ENCODE measurements at places on chromosomes 5 and 9. TPM values are rescaled to one million over a fixed set of nuclear protein-coding genes. Genes with fewer than 3 reads are reported as not detected.

DMRT2 gene
- total RNA-seq: not detected

FBN2 gene
- not detected for total RNA-seq

- H3K27ac ChIP-seq: no peak overlapping the region
- no peak for DNase-seq
- H3K27me3 ChIP-seq: no peaks in the 10 kb centered on the region
These were observed 817.8 kb downstream of the MTRR start for GRCh38 chr5:8686707-8687106.

DNA sequence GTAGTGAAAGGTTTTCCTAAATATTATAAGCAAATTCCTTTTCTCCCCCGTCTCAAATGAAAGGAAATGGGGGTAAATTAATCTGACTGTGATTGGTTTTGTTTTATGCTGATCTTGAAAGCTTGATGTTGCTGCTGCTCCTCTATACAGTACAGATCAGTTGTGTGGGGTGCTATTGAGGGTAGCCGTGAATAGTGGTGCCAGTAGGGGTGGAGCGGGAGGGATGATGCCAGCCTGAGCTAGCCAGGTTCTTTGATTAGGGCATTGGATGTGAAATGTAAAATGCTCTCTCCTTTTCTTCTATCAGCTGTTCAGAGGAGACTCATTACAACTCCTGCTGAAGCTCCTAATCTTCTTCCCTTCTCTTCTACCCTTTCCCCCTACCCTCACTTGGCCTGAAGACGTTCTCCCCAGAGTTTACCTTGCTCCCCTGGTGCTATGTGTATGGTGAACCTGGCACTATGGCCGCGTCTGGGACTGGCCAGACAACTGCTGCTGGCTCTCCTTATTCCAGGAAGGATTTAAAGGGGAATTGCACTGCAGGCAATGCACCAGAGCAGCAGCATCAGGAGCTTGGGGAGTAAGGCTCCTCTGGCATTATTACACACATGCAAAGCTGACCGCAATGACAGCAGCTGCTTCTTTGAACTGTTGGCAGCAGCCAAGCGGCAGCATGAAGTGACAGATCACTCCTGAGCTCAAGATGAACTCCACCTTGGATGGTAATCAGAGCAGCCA lies 566 bp downstream of the GPR21 start:
- peak; percentile 20 for DNase-seq
- H3K4me3 ChIP-seq: peak overlapping the region; percentile 11
- no peak overlapping the region for H3K27ac ChIP-seq
- H3K4me1 ChIP-seq: peaks cover 4% of the 10 kb centered on the region
- peaks cover 13% of the 10 kb centered on the region for H3K36me3 ChIP-seq
- H3K27me3 ChIP-seq: no peaks in the 10 kb centered on the region

GRCh38 chr9:130241198-130241535 lies 24.4 kb upstream of the HMCN2 start:
- no peaks in the 10 kb centered on the region for H3K36me3 ChIP-seq
- H3K4me1 ChIP-seq: peaks cover 33% of the 10 kb centered on the region
- no peak overlapping the region for H3K4me3 ChIP-seq
- no peak overlapping the region for H3K27ac ChIP-seq

IFT74 gene
- total RNA-seq: 7.7 TPM

NAA35 gene
- 20.9 TPM for total RNA-seq

HNRNPAB gene
- total RNA-seq: 185 TPM

- no peak for DNase-seq
- no peak overlapping the region for H3K4me3 ChIP-seq
- H3K27ac ChIP-seq: no peak overlapping the region
- H3K4me1 ChIP-seq: peaks cover 4% of the 10 kb centered on the region
- H3K36me3 ChIP-seq: no peaks in the 10 kb centered on the region
- no peaks in the 10 kb centered on the region for H3K27me3 ChIP-seq
These were observed 30.5 kb upstream of the DAB2IP start for GRCh38 chr9:121620777-121621449.

- H3K27ac ChIP-seq: no peak overlapping the region
- peaks cover 4% of the 10 kb centered on the region for H3K4me1 ChIP-seq
These were observed 133.9 kb downstream of the LHFPL2 start for GRCh38 chr5:78514427-78515330.

GRCh38 chr5:61824396-61824795 lies 481.6 kb upstream of the KIF2A start:
- no peaks in the 10 kb centered on the region for H3K4me1 ChIP-seq
- H3K27ac ChIP-seq: no peak overlapping the region
- H3K27me3 ChIP-seq: peaks cover under 1% of the 10 kb centered on the region
- no peaks in the 10 kb centered on the region for H3K36me3 ChIP-seq

RNF183 gene
- total RNA-seq: not detected

MYO10 gene
- total RNA-seq: not detected

GRCh38 chr9:7479300-7479699 lies 320.3 kb downstream of the DMAC1 start:
- no peak for DNase-seq
- no peaks in the 10 kb centered on the region for H3K27me3 ChIP-seq
- H3K36me3 ChIP-seq: no peaks in the 10 kb centered on the region
- H3K4me3 ChIP-seq: no peak overlapping the region

DNA sequence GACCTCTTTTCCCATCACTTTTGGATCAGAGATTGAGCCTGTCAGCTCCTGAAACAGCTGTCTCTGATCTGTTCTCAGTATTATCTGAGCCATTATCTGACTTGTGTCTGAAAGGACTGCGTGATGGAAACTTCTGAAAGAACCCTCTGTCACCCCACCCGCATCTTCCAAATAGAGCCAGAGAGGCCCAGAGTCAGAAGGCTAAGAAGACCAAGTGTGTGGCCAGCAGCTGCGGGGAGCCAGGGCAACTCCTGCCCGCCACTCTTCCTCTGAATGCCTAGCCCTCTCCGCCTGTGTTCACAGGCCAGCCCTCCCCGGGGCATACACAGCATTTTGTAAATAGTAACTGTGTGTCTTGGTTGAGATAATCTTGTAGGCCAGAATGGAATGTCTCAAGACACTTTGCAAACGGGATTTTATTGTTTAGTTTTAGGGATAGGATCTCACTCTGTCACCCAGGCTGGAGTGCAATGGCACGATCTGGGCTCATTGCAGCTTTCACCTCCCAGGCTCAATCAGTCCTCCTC lies 92.7 kb downstream of the AOPEP start:
- H3K36me3 ChIP-seq: no peaks in the 10 kb centered on the region
- peaks cover 10% of the 10 kb centered on the region for H3K4me1 ChIP-seq
- H3K27me3 ChIP-seq: no peaks in the 10 kb centered on the region
- H3K4me3 ChIP-seq: no peak overlapping the region
- no peak for DNase-seq

GRCh38 chr9:36911037-36911436 lies 123.0 kb downstream of the PAX5 start:
- no peak overlapping the region for H3K4me3 ChIP-seq
- peaks cover 30% of the 10 kb centered on the region for H3K27me3 ChIP-seq
- no peaks in the 10 kb centered on the region for H3K36me3 ChIP-seq
- H3K4me1 ChIP-seq: no peaks in the 10 kb centered on the region
- H3K27ac ChIP-seq: no peak overlapping the region

- H3K4me1 ChIP-seq: peaks cover 46% of the 10 kb centered on the region
- H3K27me3 ChIP-seq: no peaks in the 10 kb centered on the region
- peak overlapping the region; percentile 17 for H3K4me3 ChIP-seq
- DNase-seq: no peak
- H3K27ac ChIP-seq: no peak overlapping the region
These were observed 3.1 kb downstream of the PJA2 start for GRCh38 chr5:109406719-109407118.

- H3K36me3 ChIP-seq: no peaks in the 10 kb centered on the region
- peaks cover 25% of the 10 kb centered on the region for H3K4me1 ChIP-seq
- no peak overlapping the region for H3K4me3 ChIP-seq
- no peak for DNase-seq
- no peak overlapping the region for H3K27ac ChIP-seq
These were observed 75.7 kb downstream of the ZSWIM6 start for GRCh38 chr5:61407706-61408270.

DNA sequence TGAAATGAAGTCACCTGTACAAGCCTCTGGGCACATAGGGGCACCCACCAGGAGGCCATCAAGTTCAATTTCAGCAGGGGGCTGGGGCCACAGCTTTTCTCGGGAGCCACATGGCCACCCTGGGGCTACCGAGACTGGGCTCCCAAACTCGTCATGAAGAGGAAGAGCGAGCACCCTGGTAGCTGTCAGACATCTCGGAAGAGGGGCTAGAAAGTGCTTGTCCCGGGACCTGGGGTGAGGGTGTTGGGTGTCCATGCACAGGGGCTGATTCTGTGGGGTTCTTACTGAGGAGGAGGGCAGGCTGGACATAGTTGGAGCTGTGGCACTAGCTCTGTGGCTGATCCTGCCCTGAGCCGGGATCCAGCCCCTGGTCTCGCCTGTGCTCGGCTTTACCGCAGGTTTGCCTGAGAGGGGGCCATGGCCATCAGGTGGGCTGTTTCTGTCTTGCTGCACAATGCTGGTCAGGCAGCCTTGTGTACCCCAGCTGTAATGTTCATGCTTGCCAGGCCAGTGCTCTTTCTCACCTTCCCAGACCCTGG lies 70.3 kb downstream of the PHF2 start:
- no peaks in the 10 kb centered on the region for H3K4me1 ChIP-seq
- no peaks in the 10 kb centered on the region for H3K27me3 ChIP-seq
- H3K27ac ChIP-seq: no peak overlapping the region
- H3K36me3 ChIP-seq: peaks cover 11% of the 10 kb centered on the region
- H3K4me3 ChIP-seq: no peak overlapping the region

DNA sequence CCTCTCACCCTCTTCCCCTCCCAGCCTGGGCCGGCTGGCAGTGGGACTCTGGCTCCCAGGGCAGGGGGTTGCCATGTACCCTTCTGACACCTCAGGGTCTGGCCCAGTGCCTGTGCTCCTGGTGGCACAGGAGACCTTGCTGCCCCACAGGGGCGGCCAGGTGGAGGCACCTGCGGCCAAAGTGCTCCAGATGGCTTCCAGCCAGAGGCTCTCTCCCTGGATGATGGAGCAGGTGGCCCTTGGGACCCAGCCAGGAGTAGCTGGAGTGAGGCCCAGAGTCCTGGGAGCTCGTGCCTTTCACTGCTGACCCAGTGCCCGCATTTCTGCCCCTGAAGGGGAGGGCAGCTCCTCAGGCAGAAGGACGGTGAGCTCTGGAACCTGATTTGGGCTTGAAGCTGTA lies 87.3 kb downstream of the NTNG2 start:
- no peak for DNase-seq
- no peaks in the 10 kb centered on the region for H3K36me3 ChIP-seq
- H3K4me3 ChIP-seq: no peak overlapping the region

DNA sequence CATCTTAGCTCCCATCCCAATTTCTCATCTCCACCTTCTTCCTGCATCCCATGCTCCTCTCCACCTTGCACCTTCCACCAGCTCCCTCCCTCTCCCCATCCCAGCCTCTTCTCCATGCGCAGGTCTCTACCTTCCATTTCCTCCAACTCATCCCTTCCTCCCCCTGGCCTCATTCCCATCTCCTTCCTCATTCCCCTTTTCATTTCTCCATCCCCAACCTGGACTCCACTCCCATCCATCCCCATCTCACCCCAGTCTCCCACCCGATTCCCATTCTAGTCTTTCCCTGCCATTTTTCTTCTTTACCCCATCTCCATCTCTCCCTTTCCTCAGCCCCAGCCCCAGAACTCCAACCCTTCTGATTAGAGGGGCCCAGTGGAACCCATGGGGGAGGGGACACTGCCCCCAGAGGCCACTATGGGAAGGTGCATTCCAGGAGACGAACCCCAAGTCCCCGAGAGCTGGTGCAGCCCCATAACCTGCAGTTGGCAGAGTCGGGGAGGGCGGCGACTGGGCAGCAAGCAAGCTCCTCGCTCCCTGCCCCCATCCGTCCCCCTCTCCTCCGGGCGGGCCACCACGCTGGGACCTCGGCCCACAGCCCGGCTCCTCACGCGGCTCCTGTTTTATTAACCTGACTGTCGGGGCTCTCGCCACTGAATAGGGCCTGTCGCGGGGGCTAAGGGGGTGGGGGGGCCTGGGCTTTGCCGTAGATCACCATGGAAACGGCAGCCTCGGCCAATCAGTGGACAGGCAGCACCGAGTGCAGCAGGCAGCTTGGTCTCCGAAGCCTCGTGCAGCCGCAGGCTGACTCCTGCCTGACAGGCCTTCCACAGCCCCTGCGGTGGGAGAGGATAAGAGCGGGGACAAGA lies 66.7 kb downstream of the PCDH1 start:
- DNase-seq: peak; percentile 33
- no peak overlapping the region for H3K27ac ChIP-seq
- no peaks in the 10 kb centered on the region for H3K4me1 ChIP-seq
- no peaks in the 10 kb centered on the region for H3K36me3 ChIP-seq
- no peak overlapping the region for H3K4me3 ChIP-seq

TRIM7 gene
- 0.84 TPM for total RNA-seq

DNA sequence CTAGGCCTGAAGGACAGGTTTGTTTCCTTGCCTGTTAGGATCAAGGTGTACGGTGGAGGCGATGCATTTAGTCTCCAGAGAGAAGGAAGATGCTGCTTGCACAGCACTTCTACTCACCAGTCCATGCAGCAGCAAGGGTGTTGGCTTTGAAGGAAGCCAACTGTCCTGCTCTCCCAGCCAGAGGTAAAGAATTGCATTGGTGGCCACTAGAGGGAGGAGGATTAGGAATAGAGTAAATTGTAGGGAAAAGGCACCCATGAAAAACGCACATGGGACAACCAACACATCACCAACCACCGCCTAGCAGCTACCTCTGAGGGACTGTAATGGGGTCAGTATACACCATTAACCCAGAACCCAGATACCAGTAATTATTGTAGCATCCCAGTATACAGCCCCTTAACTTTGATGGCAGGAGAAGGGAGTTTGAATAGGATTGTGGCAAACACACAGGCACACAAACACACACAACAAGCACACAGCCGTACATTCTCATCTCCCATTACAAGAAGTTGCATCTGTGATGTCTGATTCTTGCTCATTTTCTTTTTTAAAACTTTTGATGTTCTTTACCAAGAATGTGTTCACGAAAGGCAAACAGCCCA lies 267.7 kb downstream of the ADAMTS6 start:
- peaks cover 2% of the 10 kb centered on the region for H3K27me3 ChIP-seq
- H3K4me3 ChIP-seq: no peak overlapping the region
- no peaks in the 10 kb centered on the region for H3K36me3 ChIP-seq
- H3K4me1 ChIP-seq: no peaks in the 10 kb centered on the region
- H3K27ac ChIP-seq: no peak overlapping the region

Measured in activated CD4-positive, alpha-beta T cell treated with anti-CD3 and anti-CD28 coated beads, Interleukin-2, amount 10 ng/mL, durations not matched to agents 7 days and 5 days (primary cell).